Calu3 (cell line): ENCODE measurements at places on chromosomes 6 and 20. TPM values are rescaled to one million over a fixed set of nuclear protein-coding genes. Genes with fewer than 3 reads are reported as not detected.

DNA sequence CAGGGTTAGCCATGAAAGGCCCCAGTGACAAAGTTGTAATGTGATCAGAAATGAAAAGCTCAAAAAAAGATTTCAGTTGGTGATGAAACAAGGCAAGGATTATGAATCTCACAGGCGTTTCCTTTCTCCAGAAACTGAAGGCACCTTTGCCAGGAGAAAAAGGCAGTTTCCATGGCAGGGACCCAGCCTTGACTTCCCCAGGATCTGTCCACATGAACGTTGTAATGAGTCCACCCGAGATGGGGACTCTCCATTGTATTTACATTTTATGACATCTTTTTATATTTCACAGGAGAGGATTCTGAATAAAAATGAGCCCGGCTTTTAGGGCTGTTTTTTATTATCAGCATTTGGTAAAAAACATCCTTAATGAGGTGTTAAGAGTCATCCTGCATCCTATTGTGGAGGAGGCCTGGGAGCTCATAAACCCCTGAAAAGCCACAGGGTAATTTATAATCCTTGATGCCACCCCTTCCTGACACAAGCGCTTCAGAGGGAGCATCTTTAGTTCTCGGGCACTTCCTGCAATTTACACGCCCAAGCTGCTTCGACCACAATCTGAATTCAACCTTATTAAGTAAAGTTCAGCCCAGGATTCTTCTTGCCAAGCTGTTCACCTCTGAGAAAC lies 74.1 kb upstream of the SALL4 start:
- no peak for DNase-seq

Gene MSH5
- total RNA-seq: 156 and 176 TPM in 2 replicates

Gene HAO1
- total RNA-seq: not detected in 2 replicates

- DNase-seq: no peak
Measured at GRCh38 chr6:112431803-112432202, 84.7 kb downstream of the RFPL4B start.

GRCh38 chr6:135286962-135287538 lies 105.9 kb downstream of the MYB start:
- DNase-seq: no peak

GRCh38 chr20:17505636-17506517 lies 25.3 kb downstream of the BFSP1 start:
- DNase-seq: no peak

DNA sequence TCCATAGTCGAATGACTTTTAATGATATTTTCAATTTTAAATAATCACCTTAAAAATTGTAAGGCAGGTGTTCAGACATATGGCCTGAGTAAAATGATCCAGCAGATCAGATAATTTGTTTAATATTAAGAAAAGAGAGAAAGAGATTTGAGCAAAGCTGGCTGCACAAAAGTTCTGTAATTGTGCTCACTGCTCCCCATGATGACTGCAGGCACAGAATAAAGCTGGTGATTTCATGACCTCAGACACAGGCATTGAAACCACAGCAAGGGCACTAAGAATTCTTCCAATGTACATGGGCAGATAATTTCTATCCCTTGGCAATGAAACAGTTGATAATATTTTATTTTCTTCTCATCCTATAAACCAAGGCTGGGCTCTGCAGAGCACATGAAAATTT lies 553.1 kb downstream of the NKAIN2 start:
- DNase-seq: no peak

DNA sequence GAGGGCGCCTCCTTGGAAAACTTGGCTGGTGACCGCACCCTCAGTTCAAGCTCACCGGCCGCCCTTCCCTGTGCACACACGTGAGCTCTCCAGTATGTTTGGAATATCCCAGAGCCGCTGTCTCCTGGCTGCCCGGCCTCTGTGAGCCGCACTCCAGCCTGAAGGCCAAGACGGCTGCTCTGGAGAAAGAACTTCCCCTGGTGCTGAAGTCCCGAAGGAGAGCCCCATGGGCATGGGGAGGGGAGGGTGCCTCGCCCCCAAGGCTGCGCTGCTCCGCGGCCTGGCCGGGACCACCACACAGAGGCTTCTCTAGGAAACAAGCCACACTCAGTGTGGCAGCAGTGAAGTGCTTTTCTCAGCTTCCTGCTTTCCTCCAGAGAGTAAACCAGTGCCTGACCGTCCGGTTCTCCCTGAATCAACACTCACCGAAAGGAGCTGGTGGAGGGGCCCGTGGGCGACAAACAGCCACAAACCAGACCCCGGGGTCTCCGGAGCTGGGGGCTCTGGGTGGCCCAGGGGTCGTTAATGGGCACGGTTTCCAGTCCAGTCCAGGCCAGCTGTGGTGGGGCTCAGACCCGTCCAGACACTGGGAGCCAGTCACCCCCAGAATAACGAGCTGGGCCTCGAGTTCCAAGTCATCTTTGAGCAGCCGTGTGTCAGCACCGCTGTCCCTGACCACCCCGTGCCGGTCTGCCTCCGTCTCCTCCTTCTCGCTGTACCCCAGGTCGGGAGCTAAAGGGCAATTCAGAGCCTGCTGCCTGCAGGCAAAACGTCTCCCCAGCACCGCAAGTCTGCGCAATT lies 87.4 kb upstream of the BHLHE23 start:
- DNase-seq: no peak
